ENCODE measurements at places on chromosomes 2 and 18.

- no peak for DNase-seq
Measured at GRCh38 chr2:169977530-169977929, 150.3 kb downstream of the UBR3 start.

GRCh38 chr2:221422516-221423209, 149.4 kb downstream of the EPHA4 start:
- no peak for DNase-seq

GRCh38 chr2:225614915-225615314, 215.4 kb downstream of the NYAP2 start:
- no peak for DNase-seq

DNA sequence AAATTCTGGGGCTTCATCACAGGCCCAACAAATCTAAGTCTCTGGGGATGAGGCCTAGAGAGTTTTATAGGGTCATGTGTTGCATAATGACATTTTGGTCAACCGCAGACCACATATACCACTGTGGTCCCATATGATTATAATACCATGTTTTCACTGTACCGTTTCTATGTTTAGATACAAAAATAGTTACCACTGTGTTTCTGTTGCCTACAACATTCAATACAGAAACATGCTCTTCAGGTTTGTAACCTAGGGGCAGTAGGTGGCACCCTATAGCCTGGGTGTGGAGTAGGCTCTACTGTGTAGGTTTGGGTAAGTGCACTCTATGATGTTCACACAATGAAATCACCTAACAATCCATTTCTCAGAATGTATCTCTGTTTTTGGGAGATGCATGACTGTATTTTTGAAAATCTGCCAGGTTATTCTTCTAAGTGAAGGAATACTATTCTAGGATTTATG, 485.2 kb downstream of the PTPRM start:
- no peak for DNase-seq

DNA sequence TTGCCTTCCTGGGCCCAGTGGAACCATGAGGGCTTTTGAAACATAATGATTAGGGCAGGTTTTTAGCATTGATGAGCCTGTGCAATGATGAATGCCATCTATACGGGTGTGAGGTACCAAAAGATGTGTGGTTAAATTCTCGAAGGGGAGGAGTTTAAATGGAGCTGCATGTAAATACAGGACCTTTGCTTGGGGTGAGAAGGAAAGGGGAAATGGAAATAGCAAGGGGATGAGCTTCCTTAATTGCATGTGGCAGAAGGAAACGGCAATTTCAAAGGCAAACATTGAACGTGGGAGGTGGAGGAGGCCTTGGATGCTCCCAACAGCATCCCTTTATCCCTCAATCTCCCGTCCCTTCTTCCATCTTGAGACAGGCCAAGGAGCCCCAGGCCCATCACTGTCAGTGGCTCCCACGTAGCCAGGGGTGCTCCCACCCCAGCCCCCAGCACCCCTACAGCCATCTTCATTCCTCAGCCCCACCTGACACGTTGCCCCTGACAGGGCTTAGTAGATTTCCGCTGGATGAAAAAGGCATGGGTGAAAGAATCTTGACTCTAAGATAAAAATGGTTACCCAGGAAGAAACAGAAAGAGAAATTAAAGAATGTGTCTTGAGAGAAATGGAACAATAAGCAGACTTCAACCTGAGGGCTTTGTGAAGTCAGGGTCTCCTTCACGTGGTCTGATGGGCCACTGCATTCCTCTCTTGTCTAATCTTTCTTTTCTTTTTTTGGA, 32.5 kb downstream of the INPP5D start:
- DNase-seq = no peak

- no peak for DNase-seq
Measured at GRCh38 chr2:217165547-217165946, 305.7 kb upstream of the TNP1 start.

DNA sequence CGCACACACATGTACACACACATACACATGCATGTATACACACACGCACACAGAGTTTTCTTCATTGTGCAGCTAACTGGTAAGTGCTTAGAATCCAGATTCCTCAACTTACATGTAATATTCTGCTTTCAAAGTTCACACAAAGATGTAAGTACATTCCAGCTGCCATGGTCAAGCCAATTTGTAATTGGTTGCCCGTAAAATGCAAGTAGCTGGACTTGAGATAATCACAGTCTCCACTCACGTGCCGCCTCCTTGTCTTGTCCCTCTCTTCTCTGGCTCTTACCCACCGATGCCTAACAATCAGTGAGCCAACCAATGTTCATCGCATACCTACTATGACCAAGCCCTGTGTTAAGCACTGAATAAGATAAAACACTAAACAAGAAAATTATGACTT, 77.8 kb downstream of the SOCS6 start:
- DNase-seq = no peak

DNA sequence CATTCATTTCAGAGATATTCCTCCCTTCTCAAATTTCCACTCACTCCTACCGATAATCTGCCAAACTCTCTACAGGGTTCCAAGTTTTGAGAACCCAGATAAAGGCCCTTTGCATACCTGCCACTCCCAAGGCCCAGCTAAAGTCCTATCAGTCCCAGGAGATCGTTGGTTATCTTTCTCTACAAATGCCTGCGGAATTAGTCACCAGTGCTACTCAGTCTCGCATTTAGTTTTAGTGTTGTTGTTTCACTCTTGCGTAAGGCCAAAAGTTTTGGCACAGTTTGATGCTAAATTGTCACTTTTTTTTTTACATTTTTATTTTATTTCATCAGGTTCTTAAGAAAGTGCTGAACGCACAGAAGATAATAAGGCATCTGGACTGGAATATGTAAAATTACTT, 29.2 kb upstream of the SETBP1 start:
- no peak for DNase-seq

GRCh38 chr2:44077942-44078511, 82.2 kb upstream of the LRPPRC start:
- DNase-seq = no peak

DNA sequence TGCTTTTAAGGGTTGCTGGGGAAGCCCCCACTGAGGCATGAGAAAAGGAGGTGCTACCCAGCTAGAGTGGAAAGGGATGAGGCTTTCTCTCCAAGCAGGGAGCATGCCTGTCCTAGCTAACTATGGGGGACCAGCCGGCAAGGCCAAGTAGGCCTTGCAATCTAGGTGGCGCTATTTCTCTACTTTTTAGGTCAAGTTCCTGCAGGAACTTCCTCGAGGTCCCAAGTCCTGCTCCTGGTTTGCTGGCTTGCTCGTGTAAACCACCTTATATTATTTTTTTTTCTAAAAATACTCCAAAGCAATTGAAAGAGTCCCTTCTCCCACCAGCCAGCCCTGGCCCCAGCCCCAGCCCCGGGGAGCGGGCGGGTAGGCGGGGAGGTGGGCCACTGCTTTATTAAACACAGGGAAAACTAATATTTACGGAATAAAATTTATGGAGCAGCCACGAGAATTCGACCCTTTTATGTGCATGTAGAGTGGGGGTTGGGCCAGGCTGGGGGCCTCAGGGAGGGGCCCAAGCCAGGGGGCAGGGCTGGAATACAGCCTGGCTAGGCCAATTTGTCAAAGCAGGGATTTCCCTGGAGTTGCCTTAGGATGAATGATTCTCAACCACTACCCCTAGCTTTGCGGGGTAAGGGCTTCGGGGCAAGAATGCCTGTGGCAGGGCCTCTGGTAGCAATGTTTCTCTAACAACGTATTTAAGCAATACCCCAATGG, 12.8 kb upstream of the IHH start:
- no peak for DNase-seq

GRCh38 chr2:60292242-60292641, 261.2 kb downstream of the BCL11A start:
- no peak for DNase-seq

- no peak for DNase-seq
Measured at GRCh38 chr18:10454681-10455557, 484 bp downstream of the APCDD1 start.

DNA sequence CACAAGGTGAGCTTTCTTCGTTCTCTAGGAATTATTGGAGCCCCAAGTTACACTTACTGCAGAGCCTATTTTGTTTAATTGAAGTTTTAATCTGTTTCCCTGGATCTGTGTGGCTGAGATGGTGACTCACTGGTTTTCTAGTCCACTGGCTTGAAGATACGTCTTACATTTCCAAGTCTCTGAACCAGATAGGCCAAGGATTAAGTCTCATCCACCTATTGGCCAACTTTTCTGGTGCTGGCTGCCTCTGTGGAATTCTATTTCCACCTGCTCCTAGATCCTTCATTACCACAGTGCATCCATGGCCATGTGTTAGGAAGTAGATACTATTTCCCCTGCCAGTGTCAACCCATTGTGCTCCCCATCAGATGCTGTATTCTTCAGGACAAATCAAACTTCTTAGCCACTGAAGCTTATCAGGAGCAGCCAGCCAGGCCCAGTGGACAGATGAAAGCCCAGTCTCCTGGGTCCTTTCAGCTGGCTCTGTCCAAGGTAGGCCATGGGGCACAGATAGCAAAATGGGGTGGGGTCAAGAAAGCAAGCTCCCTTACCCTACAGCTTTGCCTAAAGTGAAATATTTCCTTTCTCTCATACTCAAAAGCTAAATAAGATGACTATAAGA, 198.8 kb upstream of the TCF4 start:
- no peak for DNase-seq

DNA sequence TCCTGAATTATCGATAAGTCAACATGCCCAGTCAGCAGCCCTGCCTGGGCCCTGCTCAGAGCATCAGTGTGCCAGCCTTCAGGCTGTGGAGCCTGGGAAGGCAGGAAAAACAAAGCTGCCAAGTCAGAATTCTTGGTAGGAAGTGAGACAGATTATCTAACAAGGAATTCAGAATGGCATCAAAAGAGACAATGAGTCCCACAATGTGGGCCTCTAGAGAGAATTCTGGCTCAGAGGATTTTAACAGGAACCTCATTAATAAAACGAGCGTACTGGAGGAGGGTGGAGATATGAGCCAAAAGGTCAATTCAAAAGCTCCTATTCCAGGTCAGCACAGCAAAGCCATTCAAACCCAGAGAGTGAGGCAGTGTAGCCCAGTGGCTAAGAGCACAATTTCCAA, 327.6 kb upstream of the MMADHC start:
- no peak for DNase-seq

DNA sequence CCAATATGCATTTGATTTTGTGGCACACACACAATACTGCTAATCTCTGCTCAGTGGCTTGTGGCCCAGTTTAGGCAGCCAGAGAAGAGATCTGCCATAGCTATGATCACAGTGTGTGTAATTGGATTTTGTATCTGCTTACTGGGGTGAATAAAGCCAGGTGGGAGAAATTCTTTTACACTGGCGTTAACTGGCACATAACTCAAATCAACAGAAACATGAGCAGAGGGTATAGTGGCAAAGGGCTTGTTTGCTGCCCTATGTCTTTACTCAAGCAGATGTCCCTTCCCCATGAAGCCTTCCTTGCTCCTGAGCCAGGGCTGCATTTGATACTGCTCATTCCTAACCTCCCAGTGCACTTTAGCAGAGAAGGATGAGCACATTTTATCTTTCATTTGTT, 28.5 kb downstream of the STON1 start:
- no peak for DNase-seq

- peak; percentile 39 for DNase-seq
Measured at GRCh38 chr18:63963615-63964256, 6.1 kb upstream of the SERPINB8 start.

GRCh38 chr18:5891854-5892215, 3.5 kb downstream of the TMEM200C start:
- no peak for DNase-seq

DNA sequence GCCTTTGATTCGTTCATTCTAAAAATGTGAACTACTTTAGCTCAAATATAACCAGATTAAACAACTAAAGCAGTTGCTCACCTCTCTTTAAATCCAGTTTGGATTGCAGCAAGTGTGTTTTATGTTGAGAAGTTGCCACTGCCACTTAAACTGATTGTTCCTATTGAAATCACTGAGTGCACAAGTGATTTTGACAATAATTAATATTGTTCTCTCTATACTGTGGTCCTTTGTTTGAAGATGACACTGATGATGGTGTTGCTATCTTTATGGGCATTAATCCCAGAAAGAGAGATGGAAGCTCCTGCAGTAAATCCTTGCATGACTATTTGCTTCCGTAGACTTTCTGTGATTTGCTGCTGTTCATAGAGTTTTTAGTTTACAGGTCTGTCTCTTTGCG, 251.4 kb upstream of the ZEB2 start:
- DNase-seq = no peak

- no peak for DNase-seq
Measured at GRCh38 chr2:188277786-188278185, 13.9 kb upstream of the GULP1 start.

DNA sequence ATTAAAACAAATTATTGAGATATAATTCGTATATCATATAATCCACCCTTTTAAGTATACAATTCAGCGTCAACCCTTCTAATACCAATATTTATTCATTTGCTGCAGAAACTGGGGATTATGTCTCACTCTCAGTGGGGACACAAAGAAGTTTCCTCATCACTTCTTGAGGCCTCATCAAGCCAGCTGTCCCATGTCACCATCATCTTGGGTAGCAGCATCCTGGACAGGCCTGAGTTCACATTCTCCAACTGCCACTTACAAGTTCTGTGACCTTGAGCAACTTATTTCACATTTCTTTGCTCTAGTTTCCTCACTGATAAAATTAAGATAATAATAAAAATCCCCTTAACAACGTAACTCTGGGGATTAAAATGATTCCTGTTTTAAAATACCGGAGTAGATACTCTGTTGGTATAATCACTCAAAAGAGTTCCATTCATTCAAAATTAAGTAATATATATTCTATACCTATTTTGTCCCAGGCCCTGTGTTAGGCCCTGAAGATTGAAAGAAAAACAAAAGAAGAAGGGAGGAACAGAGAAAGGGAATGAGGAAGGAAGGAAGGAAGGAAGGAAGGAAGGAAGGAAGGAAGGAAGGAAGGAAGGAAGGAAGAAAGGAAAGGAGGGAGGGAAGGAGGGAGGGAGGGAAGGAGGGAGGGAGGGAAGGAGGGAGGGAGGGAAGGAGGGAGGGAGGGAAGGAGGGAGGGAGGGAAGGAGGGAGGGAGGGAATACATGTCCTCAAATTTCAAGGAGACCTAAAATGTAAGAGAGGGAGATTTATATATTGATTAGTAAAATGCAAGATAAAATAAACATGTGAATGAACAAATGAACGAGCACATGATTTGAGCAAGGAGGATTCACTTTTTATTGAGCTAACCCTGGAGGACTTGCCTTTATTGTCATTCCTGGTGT, 42.4 kb downstream of the NCKAP5 start:
- no peak for DNase-seq

DNA sequence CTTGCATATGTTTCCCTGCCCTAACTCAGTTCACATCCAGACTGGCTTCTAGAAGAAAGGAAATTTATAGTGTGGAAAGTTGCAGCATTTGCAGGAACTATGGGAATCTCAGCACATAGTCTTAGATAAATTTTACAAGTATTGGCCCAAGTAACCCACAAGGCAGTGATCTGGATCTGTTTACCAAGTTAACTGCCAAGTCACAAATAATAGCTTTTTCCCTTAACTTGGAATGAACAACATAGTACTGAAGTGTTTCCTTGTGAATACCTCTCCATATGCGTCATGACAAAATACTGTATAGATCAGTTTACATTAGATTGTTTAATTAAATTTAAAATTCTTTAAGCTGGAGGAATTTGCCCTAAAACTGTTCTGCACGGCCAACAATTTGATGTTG, 255.8 kb upstream of the EPAS1 start:
- no peak for DNase-seq
